ENCODE measurements at places on chromosomes 5 and 9.

DNA sequence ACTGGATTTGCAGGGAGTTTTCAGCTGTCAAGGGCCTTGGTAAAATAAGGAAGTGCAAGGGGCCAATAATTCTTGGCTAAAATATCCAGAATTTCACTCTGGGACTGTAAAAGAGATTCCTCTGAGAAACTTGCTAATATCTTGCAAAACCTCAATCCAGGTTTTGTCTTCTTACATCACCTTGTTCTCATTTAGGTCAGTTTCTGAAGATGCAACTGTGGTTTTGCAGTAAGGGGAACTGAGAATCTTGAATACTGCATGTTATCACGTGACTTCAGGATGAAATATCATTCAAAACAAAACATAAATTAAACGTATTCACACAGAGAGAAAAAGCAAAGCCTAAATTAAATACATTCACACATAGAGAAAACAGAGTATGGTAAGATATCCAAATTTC lies 35.0 kb upstream of the RIC1 start:
- DNase-seq, result no peak

GRCh38 chr5:146165460-146165859 lies 17.0 kb downstream of the LARS1 start:
- DNase-seq, result no peak

DNA sequence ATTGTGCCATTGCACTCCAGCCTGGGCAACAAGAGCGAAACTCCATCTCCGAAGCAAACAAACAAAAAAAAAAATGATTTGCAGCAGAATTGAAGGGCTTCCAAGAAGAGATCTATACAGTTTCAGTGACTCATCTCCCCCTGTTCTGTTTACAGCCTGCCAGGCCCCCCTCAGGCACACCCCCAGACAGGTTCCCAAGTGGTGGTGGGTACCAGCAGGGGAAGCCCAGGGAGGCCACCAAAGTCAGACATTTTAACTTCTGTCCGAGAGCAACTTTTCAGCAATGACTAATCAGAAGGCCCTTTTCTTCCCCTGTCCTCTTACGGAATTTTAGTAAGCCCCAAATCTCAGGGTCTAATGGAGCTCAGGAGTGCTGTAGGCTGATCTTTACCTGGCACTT lies 98.7 kb downstream of the PAX5 start:
- DNase-seq, result no peak

DNA sequence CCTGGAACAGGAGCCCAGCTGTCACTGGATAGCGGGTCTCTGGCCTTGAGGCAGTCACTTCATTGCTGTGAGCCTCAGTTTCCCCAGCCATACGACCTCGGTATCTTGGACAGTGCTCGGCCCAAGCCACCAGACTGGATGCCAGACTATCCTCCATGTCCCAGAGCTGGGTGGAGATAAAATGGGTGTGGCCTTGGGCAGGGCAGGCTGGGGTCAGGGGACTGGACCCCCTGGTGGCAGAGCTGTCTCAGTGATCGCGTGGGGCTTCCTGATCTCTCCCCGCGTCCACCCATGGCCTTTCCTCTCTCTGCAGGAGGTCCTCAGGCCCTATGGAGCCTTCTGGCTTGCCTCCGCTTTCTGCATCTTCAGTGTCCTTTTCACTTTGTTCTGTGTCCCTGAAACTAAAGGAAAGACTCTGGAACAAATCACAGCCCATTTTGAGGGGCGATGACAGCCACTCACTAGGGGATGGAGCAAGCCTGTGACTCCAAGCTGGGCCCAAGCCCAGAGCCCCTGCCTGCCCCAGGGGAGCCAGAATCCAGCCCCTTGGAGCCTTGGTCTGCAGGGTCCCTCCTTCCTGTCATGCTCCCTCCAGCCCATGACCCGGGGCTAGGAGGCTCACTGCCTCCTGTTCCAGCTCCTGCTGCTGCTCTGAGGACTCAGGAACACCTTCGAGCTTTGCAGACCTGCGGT lies 10.0 kb downstream of the SLC2A8 start:
- DNase-seq, result no peak

- no peak for DNase-seq
These were observed 292.7 kb upstream of the SMARCA2 start for GRCh38 chr9:1722404-1722803.

DNA sequence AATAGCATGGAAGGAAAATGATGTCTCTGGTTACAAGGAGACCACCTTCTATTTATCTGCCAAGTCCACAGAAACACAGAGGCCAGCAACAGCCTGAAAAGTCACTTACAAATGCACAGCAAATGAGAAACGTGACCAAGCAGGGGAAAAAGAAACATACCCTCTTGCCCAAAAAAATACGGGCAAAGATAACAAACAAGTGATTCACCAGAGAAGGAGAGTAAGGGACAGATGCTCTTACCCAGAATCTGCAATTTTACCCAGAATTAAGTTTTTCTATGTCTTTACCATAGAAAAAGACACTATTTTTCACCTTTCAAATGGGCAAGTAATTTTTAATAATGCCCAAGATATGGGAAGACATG lies 28.1 kb downstream of the CAMSAP1 start:
- DNase-seq, result no peak

DNA sequence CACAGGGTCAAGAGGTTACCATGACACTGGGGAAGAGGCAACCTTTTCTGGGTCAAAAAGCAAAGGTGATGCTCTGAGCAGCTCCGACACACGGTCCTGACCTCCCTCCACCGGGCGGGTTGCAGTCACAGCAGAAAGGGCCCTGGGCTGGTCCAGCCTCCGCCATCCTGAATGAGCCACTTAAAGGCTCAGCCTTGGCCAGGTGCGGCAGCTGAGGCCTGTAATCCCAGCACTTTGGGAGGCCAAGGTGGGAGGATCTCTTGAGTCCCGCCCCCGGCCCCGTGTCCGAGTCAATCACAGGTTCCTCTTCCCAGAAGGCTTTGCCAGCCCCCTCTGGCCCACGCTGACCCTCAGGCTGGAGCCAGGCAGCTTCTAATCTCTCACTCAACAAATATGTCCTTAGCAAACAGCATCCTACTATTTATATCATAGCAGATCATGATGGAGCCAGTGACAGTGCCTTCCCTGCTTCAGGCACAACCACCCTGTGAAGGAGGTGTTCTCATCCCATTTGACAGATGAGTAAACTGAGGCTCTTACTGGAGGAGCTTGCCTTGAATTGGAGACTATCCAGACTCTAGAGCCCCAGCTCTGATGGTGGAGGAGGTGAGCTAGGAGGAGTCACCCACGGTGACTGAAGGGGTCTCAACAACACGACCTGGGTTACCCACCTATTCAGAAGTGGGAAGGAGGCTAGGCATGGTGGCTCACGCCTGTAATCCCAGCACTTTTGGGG lies 79.1 kb downstream of the LRSAM1 start:
- no peak for DNase-seq

- DNase-seq, result no peak
These were observed 18.2 kb upstream of the ZNF618 start for GRCh38 chr9:113857875-113858274.

DNA sequence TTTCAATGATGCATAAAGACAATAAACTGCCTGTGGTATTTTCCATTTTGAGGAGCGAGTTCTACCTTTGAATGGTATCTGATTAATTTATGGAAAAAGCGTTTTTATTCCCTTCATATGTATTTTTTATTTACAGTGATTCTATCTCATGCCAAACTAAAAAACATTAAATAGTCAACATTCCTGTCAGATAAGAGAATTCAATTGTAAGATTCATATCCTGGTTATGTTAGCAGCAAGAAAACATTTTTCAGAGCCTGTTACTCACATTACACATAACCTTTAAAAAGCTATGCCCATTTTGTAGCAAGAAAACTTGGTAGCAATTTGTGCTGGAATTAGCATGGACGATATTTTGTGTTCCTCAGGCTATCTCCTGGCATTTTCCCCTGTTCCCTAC lies 55.1 kb upstream of the PRLR start:
- DNase-seq, result no peak

- DNase-seq, result no peak
These were observed 7.3 kb downstream of the CDC14B start for GRCh38 chr9:96612105-96612965.

GRCh38 chr9:121300283-121301119 lies 32.5 kb downstream of the GSN start:
- no peak for DNase-seq

- no peak for DNase-seq
These were observed 64.5 kb downstream of the STARD4 start for GRCh38 chr5:111447822-111448221.

DNA sequence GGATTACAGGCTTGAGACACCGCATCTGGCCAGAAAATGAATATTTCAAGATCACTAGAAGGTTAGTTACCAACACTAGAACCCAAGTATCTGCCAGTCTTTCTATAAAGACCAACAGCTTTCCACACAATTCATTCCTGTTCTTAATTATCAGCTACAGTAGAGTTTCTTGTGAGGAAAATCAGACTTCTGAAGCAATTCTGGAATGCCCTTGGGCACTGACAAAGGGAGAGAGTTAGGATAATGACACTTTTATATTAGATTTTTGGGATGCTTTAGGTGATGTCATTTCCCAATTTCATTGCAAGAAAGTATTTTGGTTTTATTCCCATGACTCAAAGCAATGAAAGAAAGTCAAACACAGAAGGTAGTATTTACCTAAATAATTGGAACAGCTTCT lies 497.0 kb upstream of the TUSC1 start:
- no peak for DNase-seq
